ENCODE measurements at places on chromosomes 4 and X. TPM values are rescaled to one million over a fixed set of nuclear protein-coding genes. Genes with fewer than 3 reads are reported as not detected.

The CORIN gene
- total RNA-seq = 1.6 TPM

The AMTN gene
- not detected for total RNA-seq

The DDIT4L gene
- total RNA-seq = 0.39 TPM

The SYP gene
- 1.3 TPM for total RNA-seq

The NXF2B gene
- not detected for total RNA-seq
